ENCODE measurements at places on chromosomes 3 and 15.

- DNase-seq = no peak
These were observed 63.5 kb downstream of the SLC49A4 start for GRCh38 chr3:122858373-122858772.

- DNase-seq = no peak
These were observed 28.6 kb downstream of the AP3S2 start for GRCh38 chr15:89864958-89865739.

DNA sequence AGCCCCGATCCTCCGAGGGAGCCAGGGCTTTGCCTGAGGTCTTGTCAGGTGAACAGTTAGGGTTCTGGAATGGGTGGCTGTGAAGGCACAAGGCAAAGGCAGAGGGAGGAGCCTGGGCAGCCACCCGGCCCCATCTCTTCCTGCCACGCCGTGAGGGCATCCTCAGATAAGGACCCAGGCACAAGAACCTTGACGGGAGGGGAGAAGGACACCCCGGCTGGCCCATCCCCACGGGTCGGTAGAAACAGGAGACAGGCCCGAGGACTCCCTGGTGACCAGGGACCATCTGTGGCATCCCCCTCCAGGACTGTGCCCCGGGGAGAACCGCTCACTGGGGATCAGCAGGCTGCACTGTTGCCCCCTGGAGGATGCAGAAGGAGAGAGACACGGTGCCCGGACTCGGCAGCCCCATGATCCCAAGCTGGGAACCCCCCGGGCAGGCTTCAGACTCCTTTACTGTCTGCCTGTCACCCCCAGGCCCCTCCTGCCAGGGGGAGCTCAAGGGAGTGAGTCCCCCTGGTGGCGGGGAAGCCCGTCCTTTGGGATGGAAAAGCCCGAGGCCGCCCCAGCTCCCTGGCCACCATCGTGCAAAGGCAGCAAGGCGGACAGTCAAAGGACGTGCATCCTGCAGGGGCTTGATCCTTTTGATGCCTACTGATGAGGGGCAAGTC, 12.3 kb upstream of the PCSK6 start:
- DNase-seq = no peak

DNA sequence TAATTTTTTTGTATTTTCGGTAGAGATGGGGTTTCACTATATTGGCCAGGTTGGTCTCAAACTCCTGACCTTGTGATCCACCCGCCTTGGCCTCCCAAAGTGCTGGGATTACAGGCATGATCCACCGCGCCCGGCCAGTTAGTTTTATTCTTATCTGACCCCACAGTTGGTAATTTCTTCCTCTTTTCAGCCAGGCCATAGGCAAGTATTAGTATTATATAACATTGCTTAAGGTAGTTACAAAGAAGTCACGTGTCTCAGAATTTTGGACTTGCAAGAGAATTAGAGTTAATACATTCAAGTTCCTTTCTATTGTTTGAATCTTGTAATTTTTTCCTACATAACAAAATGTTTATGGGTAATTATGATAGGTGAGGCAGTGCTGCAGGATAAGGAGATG, 334.8 kb downstream of the LPP start:
- no peak for DNase-seq

- DNase-seq = no peak
These were observed 166.9 kb downstream of the SMAD6 start for GRCh38 chr15:66868918-66869317.

DNA sequence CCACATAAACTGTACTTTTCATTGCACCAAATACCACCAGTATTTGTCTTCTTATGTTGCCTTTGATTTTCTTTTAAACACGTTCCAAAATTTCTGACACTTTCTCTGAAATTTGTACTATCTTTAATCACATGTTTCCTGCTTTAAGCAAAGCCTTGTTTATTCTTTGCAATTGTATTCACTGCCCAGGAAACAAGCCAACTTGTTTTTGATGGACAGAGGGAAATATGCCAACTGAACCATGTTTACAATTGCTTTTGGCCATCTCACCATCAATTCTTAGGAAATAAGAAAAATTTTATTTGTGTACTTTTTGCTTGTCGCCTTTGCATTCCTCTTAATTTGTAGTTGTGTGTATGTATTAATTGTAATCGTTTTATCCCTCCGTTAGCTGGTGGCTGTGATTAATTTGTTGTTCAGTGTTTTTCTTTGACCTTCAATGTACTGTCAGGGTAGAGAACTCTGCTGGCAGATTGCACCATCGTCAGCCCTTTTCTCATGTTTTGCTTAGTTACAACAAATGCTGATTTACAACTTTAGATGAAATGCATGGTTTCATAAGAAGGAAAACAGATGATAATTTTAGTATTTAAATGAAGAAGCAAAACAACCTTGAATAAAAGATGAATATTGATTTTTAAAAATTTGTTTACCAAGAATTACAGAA, 19.4 kb upstream of the FEZF2 start:
- no peak for DNase-seq

DNA sequence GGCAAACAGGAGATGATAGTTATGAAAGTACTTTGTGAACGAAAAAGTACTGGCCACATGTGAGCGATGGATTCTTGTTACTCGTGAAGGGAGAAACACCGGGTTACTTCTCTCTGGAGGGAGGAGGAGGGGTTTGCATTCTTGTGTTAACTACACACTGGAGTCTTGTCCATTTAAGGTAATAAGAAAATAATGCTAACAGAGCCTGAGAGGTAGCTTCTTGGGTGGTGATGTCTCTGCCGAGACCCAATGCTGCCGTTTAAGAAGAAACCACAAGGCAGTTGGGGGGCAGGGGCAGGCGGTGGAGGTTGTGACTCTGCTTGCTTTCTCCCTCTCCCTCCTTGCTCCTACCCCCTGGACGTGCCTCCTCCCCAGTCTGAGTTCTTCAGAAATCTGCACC, 100.9 kb upstream of the ROPN1 start:
- no peak for DNase-seq

GRCh38 chr15:28868744-28869345, 16.9 kb upstream of the APBA2 start:
- DNase-seq = no peak

- peak; percentile 98 for DNase-seq
These were observed 80.6 kb downstream of the FBXL22 start for GRCh38 chr15:63677778-63678177.

- no peak for DNase-seq
These were observed 67.6 kb downstream of the SMAD3 start for GRCh38 chr15:67133026-67133425.

DNA sequence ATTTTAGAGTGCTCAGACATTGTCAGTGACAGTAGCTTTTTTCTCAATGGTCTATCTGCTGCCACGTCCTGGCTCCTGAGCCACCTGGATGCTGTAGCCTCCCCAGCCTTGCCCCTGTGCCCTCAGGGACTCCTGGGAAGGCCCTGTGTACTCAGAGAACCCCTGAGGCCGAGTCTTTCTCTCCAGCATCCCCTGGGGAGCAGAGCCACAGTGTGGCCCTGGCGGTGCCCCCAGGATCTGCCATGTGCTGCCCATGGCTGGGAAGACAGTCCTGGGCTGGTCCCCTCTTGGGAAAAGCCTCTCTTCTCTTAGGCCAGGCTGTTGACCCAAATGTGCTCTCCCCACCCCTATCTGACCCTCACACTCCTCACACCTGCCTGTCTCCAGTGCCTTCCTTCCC, 5.0 kb downstream of the MYD88 start:
- no peak for DNase-seq

DNA sequence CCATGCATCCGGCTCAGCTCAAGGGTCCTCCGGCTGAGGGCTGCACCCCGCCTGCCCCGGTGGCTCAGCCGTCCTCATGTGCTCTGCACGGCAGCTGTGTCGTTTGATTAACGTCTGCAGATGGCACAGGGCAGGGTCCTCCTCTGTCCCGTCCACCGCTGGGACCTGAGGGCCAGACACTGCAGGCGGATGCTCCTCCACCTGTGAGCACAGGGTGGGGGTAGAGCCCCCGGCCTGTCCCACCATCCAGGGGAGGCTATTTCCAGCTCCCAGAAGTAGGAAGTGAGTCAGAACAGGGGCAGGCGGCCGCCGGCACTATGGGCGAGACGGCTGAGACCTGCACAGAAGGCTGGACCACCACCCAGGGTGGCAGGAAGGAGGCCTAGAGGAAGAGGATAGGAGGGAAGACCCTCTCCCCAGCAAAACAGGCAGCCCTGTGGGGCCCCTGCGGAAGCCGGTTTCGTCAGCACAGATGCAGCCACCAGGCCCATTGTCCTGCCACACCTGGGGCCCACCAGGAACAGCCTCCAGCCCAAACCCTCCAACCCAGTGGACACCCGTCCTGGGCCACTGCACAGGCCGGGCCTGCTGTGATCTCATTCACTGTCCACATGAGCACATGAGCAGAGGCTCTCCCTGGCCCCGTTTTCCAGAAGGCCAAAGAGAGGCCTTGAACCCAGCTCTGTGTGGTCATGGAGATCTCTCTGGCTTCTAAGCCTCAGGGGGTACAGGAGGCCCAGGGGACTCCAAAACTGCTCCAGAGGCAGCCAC, 12.6 kb upstream of the PLXND1 start:
- peak; percentile 22 for DNase-seq

- DNase-seq = peak; percentile 87
These were observed at the start of gene THBS1 for GRCh38 chr15:39580485-39581241. Gene THBS1, plus strand, starts transcription at chr15:39581079. Its CDS starts 779 bp downstream, at chr15:39581858.

DNA sequence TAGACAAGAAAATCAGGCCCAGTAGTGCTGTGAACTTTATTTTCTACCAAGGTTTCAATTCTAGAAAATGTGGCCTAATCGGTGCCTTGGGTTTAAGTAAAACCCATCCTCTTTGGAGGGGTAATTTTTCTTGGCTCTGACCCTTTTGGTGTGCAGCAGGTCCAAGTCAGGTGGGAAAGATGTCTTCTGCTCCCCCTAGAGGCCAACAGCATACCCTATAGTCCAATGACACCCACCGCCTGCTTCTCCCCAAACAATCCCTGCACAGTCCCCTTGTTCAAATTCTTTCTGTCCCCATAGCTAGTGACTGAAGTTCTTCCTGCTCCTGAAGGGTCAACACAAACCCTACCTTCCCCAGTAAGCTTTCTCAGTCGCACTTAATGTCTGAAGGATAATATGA, 261.8 kb upstream of the GOLGA6L4 start:
- DNase-seq = no peak

GRCh38 chr3:119444590-119444989, 18.8 kb downstream of the TMEM39A start:
- no peak for DNase-seq

DNA sequence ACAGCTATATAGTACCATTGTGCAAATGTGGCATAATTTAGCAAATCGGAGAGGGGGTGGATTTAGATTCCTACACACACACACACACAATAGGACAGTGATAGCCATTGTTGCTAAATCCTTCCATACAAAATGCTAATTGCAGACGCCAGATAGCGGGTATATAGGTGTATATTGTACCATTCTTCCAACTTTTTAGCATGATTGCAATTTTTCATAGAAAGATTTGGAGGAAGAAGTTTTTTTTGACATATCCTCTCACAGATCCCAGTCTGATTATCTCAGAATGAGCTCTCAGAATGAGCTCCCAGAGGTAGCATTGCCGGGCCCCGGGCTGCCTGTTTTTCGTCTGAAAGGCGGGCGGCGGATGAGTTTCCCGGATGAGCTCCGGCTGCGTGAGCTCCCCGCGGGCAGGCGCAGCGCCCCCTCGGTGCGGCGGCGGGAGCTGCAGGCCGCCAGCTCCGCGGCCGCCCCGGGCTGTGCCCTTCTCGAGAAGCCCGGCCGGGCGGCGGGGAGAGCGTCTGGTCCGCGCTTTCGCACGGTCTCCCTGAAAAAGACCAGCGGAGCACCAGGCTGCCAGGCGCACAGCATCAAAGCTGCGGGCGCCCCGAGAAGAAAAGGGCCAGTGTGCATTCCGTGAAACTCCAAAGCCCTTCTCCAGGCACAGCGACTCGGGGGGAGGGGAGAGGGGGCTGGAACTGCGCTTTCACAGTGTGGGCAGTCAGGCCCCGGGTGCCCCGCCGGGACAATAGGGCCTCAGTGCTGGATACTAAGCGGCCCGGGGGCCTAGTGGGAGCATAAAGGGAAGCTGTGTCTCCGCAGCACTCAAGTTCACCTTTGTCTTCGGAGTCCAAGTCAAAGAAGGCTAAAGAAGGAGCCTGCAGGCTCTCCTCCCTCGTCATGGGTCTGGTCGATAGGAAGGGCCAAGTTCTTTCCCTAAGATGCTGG, 12.0 kb upstream of the SHC4 start:
- DNase-seq = peak; percentile 65

- no peak for DNase-seq
These were observed 851 bp upstream of the DCBLD2 start for GRCh38 chr3:98902351-98902740.

GRCh38 chr15:40844696-40845030, 815 bp downstream of the SPINT1 start:
- DNase-seq = peak; percentile 39

GRCh38 chr15:71853543-71853942, 43.2 kb downstream of the NR2E3 start:
- no peak for DNase-seq

- DNase-seq = no peak
These were observed 251.4 kb downstream of the NR1D2 start for GRCh38 chr3:24196526-24196925.

GRCh38 chr3:190877925-190878324, 15.4 kb upstream of the GMNC start:
- no peak for DNase-seq

GRCh38 chr15:36251450-36251849, 328.0 kb upstream of the CDIN1 start:
- no peak for DNase-seq

GRCh38 chr3:112365035-112365434, 32.1 kb downstream of the CD200 start:
- no peak for DNase-seq

- DNase-seq = no peak
These were observed 196.6 kb downstream of the EBLN2 start for GRCh38 chr3:73258057-73258456.

DNA sequence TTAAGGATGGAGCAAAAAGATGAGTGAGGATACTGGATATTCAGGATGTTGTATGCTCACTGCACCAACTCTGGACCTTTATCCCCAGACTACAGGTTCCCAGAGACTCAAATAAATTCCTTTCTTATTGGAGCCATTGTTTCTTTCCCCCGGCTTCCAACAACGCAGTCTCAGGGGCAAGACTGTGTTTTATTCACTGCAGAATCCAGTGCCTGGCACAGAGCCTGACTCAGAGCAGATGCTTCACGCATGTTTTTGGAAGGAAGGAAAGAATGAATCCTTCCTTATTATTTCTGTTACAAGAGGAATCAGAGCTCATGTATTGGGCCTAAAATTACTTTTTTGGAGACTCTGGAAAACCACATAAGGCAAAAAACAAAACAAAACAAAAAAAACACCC, 96.0 kb upstream of the VGLL4 start:
- DNase-seq = no peak

DNA sequence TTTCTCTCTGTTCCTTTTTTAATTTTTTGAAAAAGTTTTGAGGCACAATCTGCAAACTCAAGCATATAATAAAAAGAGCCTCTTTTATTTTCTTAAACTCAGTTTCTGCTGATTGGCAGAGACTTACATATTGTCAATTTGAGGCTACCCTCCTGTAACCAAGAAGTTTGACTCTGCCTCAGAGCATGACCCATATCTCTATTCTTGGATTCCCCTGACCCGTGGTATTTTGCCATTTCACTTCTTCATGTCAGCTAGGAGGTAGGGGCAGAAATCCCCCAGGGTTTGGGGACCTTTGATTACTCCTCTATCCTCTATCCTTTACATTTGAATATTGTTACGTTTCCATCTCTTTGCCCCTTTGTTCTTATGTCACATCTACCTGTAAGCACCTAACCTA, 479.1 kb upstream of the ALCAM start:
- DNase-seq = no peak

GRCh38 chr3:169400874-169401273, 262.6 kb downstream of the MECOM start:
- DNase-seq = no peak

GRCh38 chr3:146037697-146038096, 123.3 kb downstream of the PLOD2 start:
- DNase-seq = no peak

Measured in left colon (tissue), 2 donors.